Activated CD4-positive, alpha-beta T cell treated with anti-CD3 and anti-CD28 coated beads for 1 hour (primary cell): ENCODE measurements at places on chromosomes 6 and 20.

GRCh38 chr6:157525292-157525889 is 144.4 kb downstream of the ZDHHC14 start:
- no peak for DNase-seq

DNA sequence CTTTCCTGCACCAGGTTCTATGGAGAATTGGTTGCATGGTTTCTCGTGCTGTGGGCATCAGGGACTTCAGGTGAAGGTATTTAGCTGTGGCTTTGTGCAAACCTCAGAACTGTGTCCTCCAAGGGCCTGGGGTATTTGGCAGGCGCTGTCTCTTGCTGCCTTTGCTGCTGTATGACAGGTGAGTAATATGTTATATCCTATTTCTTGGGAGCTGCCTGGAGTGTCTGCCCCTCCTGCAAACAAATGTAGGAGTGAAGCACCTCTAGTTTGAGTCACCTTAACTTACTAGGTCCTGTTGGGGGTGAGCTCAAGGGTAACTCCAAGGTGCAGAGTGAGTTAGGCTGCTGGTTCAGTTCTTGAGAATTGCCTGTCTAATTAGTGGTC is 177.7 kb upstream of the RNF24 start:
- no peak for DNase-seq

GRCh38 chr6:5677219-5678000 is 329.3 kb downstream of the NRN1 start:
- DNase-seq: no peak

DNA sequence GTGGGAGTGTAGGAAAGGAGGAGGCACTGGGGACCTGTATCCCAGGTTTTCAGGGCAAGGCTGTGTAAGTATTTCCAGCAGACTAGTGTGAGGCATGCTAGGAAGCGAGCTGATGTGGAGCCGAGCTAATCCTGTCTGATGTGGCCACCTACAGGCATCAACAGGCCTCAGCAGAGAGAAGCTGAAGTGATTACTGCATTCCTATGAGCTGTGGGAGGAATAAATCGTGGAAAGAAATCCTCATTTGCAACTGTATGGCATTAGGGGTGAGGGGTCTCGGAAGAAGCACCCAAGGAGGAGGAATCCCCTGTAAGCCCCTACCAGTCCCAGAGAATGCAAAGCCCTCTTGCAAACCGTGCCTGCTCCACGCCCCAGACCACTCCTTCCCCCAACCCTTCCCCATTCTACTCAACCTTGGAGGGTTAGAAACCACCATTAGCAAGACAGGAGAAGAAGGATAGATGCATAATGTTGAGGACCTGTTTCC is 41.6 kb downstream of the C6orf15 start:
- no peak for DNase-seq
